ENCODE measurements at places on chromosomes 4 and X.

- DNase-seq = no peak
These were observed 7.4 kb upstream of the HCCS start for GRCh38 chrX:11103751-11104150.

GRCh38 chr4:155411546-155411945, 34.8 kb upstream of the MAP9 start:
- DNase-seq = no peak

DNA sequence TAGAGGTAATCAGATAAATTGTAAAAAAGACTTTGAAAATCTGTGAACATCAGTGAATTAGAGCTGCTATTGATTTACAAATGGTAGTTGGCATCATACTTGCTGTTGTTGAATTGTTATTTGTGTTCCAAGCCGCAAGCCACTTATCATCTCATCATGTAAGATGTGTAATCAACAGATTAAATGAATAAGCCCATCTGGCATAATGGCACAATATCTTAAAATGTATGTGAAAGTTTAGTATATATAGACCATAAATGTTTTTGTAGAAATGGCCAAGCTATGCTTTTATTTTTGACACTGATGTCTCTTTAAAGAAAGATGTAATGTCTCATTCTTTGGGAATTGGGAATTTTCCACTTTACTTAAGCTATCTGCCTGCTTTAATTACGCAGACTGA, 682.6 kb upstream of the GNPDA2 start:
- no peak for DNase-seq

DNA sequence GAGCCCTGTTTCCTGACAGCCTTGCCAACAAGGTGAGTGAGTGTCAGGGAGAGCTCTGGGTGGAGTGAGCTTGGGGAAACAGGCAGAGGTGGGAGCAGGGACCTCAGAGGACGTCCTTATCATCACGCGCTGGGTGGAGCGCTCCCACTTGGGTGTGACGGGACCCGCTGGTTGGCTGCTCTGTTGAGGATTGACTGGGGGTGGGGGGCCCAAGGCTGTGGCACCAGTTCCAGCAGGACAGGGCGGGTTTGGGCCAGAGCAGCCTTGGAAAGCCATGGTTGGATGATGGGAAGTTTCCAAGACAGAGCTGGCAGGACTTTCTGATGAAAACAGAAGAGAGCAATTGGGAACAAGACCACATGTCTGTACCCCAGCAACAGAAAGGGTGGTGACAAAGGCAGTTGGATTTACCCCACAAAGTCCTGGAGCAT, 3.0 kb upstream of the PCGF3 start:
- no peak for DNase-seq

- no peak for DNase-seq
These were observed 47.9 kb upstream of the LINC00632 start for GRCh38 chrX:140661643-140662042.

- peak; percentile 91 for DNase-seq
These were observed at the start of gene BDH2 for GRCh38 chr4:103099691-103100392. BDH2 (minus strand) TSS chr4:103099834; CDS start chr4:103096254, 3,580 bp downstream.

- DNase-seq = no peak
These were observed 22.9 kb downstream of the CCDC149 start for GRCh38 chr4:24889991-24890390.

- no peak for DNase-seq
These were observed 104.5 kb downstream of the AMELX start for GRCh38 chrX:11397680-11398079.

GRCh38 chr4:53121264-53121865, 244.5 kb downstream of the SCFD2 start:
- DNase-seq = no peak

- no peak for DNase-seq
These were observed 8.4 kb downstream of the GC start for GRCh38 chr4:71775449-71775848.

- no peak for DNase-seq
These were observed 127.4 kb upstream of the ENPP6 start for GRCh38 chr4:184344899-184345572.

GRCh38 chrX:54048412-54048811, 4.1 kb upstream of the PHF8 start:
- no peak for DNase-seq

GRCh38 chr4:140641105-140641555, 72.4 kb upstream of the UCP1 start:
- DNase-seq = no peak

GRCh38 chrX:14641681-14642655, 112.6 kb downstream of the GLRA2 start:
- DNase-seq = no peak

DNA sequence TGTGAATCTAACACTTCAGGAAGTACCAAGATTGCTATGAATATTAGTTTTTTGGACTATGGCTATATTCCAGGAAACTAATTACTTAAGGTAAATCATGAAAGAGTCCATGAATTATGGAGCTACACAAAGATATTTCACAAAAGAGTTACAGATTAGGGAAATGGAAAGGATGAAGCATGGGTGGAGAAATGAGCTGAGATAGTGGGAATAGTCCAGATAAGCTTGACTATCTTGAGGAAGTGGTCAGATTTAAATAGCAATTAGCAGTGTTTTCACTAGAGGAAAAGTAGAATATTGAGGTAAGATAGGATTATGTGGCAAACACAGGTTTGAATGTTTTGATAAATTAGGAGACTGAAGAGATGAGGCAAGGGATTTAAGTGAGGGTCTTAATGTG, 42.1 kb upstream of the C1GALT1C1 start:
- DNase-seq = no peak

- no peak for DNase-seq
These were observed 1.7 kb upstream of the CNOT6L start for GRCh38 chr4:77820649-77821561.

DNA sequence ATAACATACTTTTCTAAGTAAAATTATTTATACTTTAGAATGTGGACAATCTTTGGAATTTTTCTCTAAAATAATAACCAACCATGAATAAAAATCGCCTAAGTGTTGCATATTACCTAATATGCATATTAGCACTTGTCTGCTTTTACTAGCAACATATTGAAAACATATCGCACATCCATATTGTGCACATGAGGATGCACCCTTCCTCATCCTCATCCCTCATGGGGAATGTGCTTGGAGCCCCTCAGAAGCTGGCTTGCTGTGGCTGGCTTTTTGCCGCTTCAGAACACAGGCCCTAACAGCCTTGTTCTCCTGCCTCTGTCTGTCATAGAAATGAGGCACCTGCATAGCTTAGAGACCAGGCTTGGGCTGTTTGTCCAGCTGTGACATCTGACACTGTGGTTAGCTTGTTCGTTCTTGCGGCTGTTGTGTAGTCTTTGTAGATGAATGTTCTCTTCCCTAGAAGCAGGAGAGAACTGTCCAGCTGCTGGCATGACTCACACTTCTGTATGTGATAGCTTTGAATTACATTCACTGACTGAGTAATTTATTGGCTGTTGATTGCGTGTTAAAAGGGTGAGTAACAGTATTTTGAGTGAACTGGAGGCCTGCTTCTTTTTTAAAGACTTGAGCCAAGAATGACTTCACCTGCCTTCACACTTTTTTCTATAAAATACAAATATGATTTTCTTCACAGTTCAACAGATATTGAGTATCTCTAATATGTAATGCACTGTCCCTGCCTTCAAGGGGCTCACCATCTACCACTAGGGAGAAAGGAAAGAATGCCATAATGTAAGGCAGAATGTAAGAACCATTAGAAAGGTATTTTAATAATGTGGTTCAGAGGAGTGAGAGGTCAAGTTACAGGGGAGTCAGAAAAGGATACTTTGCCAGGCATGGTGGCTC, 81.9 kb downstream of the HMGB2 start:
- DNase-seq = peak; percentile 63

GRCh38 chrX:78540171-78540570, 119.0 kb downstream of the RTL3 start:
- DNase-seq = no peak

GRCh38 chrX:38985375-38985774, 184.1 kb downstream of the MID1IP1 start:
- DNase-seq = no peak

DNA sequence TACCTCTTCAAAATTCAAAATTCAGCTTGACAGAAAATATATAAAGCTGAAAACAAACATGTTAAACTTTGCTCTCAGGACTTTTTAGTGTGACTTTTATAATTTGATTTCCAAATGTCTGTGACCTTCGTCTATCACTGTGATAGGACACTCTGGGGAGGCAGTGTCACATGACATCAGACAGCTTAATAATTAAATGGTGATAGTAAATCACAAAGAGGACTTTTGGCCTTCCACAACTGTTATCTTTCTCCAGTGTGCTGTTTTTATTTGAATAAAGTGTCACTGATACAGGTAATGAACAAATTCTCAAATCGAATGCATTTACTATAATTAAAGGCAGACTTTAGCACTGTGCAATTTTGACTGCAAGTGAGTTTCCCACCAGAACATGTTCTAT, 83.1 kb downstream of the MID1 start:
- DNase-seq = no peak

- no peak for DNase-seq
These were observed 31.7 kb downstream of the DLG3 start for GRCh38 chrX:70476166-70476933.

DNA sequence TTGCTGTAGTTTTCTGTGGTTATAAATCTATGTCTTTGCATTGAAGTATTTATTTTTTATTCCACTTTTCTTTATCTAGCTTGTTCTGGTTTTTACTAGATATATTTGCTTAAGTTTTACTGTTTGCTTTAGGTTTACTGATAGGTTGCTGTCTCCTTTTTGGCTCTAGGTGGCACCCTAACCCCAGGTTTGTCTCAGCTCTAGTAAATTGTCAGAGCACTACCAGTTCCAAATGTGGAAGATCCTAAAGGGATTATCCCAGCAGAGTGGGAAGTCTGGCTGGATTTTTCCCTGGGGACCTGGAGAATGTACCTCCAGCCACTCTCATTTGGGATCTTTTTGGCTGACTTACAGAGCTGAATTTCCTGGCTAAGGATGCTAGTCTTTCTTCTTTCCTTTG, 106.1 kb downstream of the PBDC1 start:
- peak; percentile 11 for DNase-seq

DNA sequence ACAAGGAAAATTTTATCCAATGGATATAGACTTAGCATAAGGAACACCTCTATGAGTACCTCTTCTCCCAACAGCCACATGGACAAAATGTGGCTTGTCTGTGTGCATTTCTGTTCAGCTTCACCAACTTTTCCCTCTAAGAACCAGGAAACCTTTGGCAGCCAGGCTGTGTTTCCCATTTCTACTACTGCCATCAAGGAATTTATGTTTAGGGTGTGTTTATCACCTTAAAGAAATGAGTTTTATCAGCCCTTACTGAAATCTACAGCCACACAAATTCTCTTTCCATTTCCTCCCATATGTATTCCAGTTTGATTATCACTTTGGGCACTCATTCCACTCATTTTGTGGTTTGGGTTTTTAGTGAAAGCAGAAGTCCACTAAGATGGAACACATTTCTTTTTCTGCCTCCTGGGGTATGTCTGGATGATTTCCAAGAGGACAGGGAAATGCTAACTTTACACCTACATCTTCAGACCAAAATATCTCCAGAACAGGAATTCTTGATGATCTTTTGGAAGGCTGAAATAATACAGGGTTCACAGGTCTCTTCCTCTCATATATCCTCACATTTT, 82.6 kb upstream of the MAOA start:
- no peak for DNase-seq

DNA sequence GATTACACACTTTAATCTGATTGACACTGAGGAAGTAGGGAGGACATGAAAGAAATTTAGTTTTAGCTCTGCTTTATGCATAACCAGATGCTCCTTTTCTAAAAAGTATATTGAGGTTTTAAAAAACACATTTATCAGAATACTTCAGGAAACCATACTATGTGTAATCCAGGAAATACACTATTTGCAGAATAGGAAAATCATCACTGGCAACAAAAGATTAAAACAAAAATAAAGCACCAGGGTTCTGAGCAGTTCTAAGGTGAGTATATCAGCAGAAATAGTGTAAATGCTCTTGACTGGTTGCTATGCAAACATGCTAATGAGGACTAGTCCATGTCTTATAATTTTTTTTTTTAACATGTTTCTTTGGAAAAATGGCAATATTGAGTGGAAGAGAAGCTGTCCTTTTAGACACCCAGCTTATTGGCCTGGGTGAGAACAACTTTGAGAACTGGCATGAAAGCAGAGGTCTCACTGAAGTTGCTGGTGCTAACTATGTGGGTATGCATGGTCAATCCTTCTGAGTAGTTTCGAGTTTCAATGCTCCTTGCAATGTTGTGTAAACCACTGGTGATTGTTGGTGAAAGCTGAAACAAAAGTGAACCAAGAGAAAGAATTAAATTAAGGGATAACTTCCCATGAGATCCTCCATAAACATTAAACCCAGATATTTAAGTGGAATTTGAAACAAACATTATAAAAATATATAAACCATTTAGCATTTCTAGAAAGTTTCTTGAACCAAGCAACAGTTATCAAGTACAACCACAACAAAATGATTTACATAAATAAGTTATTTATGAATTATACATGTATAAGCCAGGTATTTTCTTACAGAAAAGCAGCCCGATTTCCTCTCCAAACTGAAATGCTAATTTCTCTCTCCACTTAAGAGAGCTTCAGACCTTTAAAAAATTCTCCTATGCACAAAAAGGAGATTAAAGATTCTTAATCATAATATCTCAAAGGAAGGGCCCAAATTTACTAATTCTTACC, 20.4 kb upstream of the SCD5 start:
- no peak for DNase-seq

DNA sequence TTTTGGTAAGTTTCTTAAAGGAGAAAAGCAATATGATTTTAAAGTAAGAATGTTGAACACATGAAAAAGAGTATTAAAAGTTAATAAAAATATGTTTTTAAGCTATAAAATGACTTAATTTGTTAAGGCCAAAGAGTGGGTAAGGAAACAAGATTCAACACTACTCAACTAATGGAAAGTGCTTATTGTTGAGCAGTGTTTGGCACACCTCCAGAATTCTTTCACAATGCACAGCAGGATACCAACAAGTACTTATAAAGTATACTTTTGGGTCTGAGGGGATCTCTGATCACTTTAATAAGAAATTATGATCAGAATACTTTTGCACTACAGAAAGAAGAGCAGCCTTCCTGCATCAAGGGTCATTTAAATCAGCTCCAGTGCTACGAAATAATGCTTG, 5.9 kb downstream of the LAMP2 start:
- no peak for DNase-seq

DNA sequence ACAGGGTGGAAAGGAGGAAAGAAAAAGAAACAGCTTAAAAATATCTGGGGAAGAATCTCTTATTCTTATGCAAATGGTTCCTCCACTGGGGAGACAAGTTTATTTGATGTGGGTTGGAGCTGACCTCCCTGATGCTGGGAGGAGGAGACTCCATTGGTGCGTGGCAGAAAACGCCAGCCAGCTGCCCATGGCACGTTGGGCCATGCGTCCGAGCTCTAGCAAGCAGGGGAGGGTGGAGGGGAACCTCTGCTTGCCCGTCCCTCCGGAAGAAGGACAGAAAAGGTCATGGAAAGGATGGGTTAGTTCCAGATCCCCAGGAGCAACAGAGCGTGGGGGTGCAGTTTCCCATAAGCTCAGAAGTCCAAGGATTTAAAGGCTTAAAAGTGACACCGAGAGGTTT, 210.4 kb downstream of the KLHL4 start:
- DNase-seq = no peak

GRCh38 chrX:80602036-80602860, 182.0 kb downstream of the TENT5D start:
- no peak for DNase-seq
